ENCODE measurements at places on chromosomes 2 and 18. TPM values are rescaled to one million over a fixed set of nuclear protein-coding genes. Genes with fewer than 3 reads are reported as not detected.

GRCh38 chr2:82837588-82838304 lies 1621.3 kb downstream of the SUCLG1 start:
- H3K27me3 ChIP-seq, result no peaks in the 10 kb centered on the region
- DNase-seq, result no peak
- H3K36me3 ChIP-seq, result no peaks in the 10 kb centered on the region
- H3K4me3 ChIP-seq, result no peak overlapping the region
- H3K4me1 ChIP-seq, result no peaks in the 10 kb centered on the region

- H3K4me3 ChIP-seq, result no peak overlapping the region
- H3K4me1 ChIP-seq, result no peaks in the 10 kb centered on the region
- H3K36me3 ChIP-seq, result no peaks in the 10 kb centered on the region
- no peak for DNase-seq
Measured at GRCh38 chr2:191951832-191952231, 104.9 kb upstream of the CAVIN2 start.

DNA sequence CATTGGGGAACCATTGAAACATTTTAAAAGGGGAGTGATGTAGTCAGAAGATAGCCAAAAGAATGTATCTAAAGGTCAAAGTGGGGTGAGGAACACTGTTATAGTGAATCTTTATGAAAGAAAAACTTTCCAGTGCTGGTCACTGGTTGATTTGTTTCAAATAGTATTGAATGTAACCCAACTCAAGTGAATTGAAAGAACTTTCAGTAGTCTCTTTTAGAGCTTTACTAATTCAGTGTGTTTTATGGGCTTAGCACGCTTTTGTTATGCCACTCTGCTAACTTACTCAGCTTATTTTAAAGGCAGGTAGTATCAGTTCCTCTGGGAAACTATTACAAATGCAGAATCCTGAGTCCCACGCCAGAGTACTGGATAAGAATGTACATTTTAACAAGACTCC lies 57.3 kb downstream of the GTF2A1L start:
- H3K27ac ChIP-seq, result no peak overlapping the region
- H3K27me3 ChIP-seq, result no peaks in the 10 kb centered on the region
- DNase-seq, result no peak
- no peaks in the 10 kb centered on the region for H3K36me3 ChIP-seq

DNA sequence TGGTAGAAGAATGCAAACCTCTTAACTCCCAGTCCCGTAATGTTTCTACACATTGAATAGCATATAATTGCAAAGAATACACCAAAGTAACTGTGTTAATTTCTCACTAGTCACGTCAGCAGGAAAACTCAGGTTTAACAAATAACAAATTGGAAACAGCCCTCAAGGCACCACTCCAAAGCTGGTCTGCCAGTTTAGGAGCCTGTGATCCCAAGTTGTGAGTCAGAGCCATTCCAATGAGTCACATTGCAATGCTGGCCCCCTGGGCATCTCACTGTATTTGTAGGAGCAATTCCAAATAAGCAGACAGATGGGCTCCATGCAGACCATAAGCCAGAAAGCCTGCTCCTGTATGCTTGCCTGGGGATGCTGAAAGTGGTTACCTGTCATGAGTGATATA lies 143.2 kb upstream of the SETBP1 start:
- no peak overlapping the region for H3K27ac ChIP-seq
- H3K4me1 ChIP-seq, result no peaks in the 10 kb centered on the region
- no peaks in the 10 kb centered on the region for H3K36me3 ChIP-seq
- peak; percentile 39 for DNase-seq

- no peaks in the 10 kb centered on the region for H3K36me3 ChIP-seq
- H3K27me3 ChIP-seq, result no peaks in the 10 kb centered on the region
Measured at GRCh38 chr2:29522951-29523669, 398.3 kb downstream of the ALK start.

- DNase-seq, result no peak
- no peak overlapping the region for H3K4me3 ChIP-seq
- no peaks in the 10 kb centered on the region for H3K36me3 ChIP-seq
- H3K4me1 ChIP-seq, result no peaks in the 10 kb centered on the region
Measured at GRCh38 chr2:106038601-106039375, 155.3 kb downstream of the UXS1 start.

DNA sequence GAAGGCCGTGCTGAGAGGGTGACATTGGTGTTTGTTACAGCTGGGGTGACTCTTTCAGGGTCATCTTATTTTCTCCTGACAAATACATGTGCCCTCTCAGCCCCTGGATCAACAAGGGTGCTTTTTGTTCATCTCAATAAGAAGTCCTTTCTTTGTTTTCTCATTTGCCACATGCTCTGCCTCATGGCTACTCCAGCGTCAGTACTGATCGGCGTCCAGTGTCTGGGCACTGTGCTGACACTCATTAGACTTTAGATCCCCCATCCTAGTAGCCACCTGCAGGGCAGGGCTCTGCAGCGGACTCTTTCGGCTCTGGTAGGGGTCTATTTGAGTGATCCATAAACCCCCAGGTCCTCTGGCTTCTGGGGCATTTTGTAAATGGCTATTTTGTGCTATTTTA lies 38.4 kb downstream of the NPPC start:
- H3K27ac ChIP-seq, result no peak overlapping the region
- H3K4me1 ChIP-seq, result no peaks in the 10 kb centered on the region
- H3K36me3 ChIP-seq, result no peaks in the 10 kb centered on the region
- DNase-seq, result no peak

- no peak for DNase-seq
- no peaks in the 10 kb centered on the region for H3K27me3 ChIP-seq
- no peak overlapping the region for H3K4me3 ChIP-seq
Measured at GRCh38 chr2:218023636-218024035, 20.8 kb upstream of the TNS1 start.

DNA sequence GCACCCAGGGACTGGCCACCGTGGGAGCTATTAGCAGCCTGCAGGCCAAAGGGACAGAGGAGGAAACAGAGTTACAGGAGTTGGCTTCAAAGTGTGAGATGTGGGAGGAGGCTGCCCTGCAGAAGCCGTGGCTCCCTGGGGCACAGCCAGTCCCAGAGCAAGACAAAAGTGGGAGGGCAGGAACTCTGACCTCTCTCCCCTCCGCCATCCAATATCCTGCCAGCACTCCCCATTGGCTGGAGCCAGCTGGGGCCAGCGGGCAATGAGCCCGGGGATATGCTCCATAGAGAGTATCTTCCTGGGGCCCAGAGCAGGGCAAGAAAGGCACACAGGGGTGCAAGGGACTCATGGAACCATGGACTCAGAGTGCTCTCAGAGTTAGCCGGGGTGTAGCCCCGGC lies 143.1 kb downstream of the INHBB start:
- no peaks in the 10 kb centered on the region for H3K36me3 ChIP-seq
- no peak overlapping the region for H3K27ac ChIP-seq
- no peaks in the 10 kb centered on the region for H3K4me1 ChIP-seq
- H3K27me3 ChIP-seq, result no peaks in the 10 kb centered on the region
- no peak for DNase-seq

GRCh38 chr18:23020555-23021294 lies 87.6 kb downstream of the RBBP8 start:
- no peak overlapping the region for H3K27ac ChIP-seq
- no peak for DNase-seq
- H3K36me3 ChIP-seq, result no peaks in the 10 kb centered on the region
- H3K27me3 ChIP-seq, result no peaks in the 10 kb centered on the region

DNA sequence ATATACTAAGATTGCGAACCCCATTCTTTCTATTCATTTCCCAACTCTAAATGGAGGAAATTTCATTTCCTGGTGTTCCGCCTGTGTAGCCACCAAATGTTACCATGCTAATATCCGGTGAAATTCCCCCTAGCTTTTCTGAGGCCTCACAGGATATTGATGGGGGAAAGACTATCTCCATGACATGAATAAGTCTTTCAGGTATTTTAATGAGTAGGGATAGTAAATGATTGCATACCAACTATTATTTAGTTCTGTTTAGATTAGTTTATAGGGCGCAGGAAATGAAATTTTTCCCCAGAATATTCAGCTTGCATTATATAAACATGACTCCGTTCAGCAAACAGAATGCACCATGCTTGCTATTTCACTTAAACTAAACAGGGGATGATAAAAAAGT lies 55.4 kb downstream of the COL5A2 start:
- H3K27ac ChIP-seq, result no peak overlapping the region
- H3K4me3 ChIP-seq, result no peak overlapping the region
- H3K36me3 ChIP-seq, result no peaks in the 10 kb centered on the region
- DNase-seq, result no peak
- H3K4me1 ChIP-seq, result no peaks in the 10 kb centered on the region
- H3K27me3 ChIP-seq, result no peaks in the 10 kb centered on the region

GRCh38 chr18:67239826-67240225 lies 276.7 kb downstream of the DSEL start:
- DNase-seq, result no peak
- H3K4me3 ChIP-seq, result no peak overlapping the region
- H3K27me3 ChIP-seq, result no peaks in the 10 kb centered on the region
- no peak overlapping the region for H3K27ac ChIP-seq

CFAP221 gene
- 18.0 TPM for polyA plus RNA-seq

LMAN1 gene
- 112 TPM for polyA plus RNA-seq

DHX57 gene
- polyA plus RNA-seq, result 42.8 TPM

TBC1D8 gene
- 23.2 TPM for polyA plus RNA-seq

PLEKHH2 gene
- 199 TPM for polyA plus RNA-seq

LAMA1 gene
- 13.5 TPM for polyA plus RNA-seq
